DMS 273 treated with DMSO at 0.1 percent for 48 hours (cell line): ENCODE measurements at places on chromosomes 2 and 18.

DNA sequence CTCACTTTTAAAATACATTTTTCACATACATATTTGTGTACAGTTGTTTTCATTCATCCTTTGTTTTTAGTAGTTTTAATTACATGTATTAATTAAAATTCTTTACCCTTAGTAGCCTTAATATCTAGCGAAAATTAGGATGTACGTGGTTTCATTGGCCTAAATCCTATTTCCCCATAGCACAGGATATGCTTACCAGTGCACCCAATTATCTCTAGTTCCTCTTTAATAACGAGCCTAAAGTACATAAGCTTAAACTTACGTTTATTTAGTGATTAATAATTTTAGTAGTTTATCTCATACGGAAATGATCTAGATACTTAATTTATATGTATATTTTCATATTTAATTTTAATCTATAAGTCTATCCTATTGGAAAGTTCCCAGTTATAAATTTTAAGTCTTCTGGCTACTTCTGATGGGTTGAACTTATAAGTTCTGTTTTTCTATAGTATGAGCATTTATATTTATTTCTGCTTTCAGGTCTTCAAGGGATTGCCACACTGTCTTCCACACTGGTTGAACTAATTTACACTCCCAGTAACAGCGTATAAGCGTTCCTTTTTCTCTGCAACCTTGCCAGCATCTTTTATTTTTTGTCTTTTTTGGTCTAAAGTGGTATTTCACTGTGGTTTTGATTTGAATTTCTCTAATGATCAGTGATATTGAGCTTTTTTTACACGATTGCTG is 21.4 kb upstream of the RUFY4 start:
- DNase-seq = no peak

GRCh38 chr18:10927286-10927992 is 221.9 kb downstream of the PIEZO2 start:
- DNase-seq = no peak

GRCh38 chr2:117931978-117932377 is 81.9 kb downstream of the CCDC93 start:
- DNase-seq = no peak

DNA sequence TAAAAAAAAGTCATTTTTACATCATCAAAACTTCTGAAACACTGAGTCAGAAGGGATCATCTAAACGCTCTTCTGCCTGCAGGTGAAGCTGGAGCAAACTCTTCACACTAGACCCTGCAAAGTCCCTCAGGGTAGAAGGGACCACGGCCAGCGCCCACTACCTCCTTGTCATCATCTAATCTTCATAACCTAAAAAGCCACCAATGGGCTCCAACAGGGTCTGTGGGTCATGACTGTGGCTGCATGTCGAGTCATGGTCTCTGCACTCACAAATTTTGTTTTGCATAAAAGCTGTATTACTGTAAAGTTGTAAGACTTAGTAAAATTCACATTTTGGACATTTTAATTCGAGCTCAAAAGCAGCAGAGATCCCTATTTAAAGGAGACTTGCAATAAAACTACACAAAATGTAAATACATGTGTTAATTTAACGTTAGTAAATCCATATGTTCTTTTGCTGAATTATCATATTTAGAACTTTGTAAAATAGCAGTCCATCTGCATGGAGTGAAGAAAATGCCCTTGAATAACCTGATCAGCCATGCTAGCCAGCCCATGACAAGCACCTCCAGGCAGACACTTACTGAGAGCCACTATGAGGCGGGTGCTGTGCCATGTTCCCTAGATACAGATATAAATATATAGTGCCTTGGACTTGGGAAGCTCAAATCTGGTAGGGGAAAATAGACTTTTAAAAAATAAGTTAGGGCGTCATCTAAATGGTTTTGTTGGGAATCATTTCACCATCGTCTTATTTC is 437.2 kb upstream of the LYPD1 start:
- no peak for DNase-seq
